ENCODE measurements at places on chromosomes 5 and 9. TPM values are rescaled to one million over a fixed set of nuclear protein-coding genes. Genes with fewer than 3 reads are reported as not detected.

GRCh38 chr5:71907608-71908145 lies 188.6 kb downstream of the CARTPT start:
- H3K27ac ChIP-seq: no peak overlapping the region
- no peaks in the 10 kb centered on the region for H3K4me1 ChIP-seq
- H3K36me3 ChIP-seq: no peaks in the 10 kb centered on the region
- no peak overlapping the region for H3K4me3 ChIP-seq
- H3K27me3 ChIP-seq: peaks cover 4% of the 10 kb centered on the region

- DNase-seq: no peak
- no peak overlapping the region for H3K27ac ChIP-seq
Observed at GRCh38 chr9:78291240-78291925, 5.5 kb upstream of the PSAT1 start.

ARHGEF39 gene
- 0.13 TPM for polyA plus RNA-seq

LECT2 gene
- polyA plus RNA-seq: not detected

PIP5KL1 gene
- polyA plus RNA-seq: 0.28 TPM

SLC36A3 gene
- not detected for polyA plus RNA-seq
